NCI-H1417 treated with DMSO at 0.1 percent for 48 hours (cell line): ENCODE measurements at places on chromosomes 3 and 15.

- DNase-seq, result no peak
These were observed 41.6 kb upstream of the DLG1 start for GRCh38 chr3:197339841-197340520.

DNA sequence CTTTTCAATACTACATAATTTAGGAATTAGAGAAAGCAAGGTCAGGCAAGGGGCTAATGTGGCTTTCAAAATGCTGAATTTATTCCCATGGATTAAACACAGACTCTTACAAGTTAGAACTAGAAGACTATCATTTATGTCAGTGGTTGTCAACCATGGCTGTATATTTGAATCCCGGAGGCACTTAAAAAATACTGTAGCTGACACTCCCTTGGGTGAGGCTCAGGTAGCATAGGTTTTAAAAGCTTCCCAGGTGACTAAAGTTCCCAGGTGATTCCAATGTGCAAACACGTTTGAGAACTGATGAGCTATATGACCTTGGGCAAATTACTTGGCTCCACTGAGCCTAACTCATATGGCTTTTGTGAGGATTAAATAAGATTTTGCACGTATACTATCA, 29.6 kb downstream of the AAGAB start:
- no peak for DNase-seq

- DNase-seq, result no peak
These were observed 1.0 kb upstream of the ONECUT1 start for GRCh38 chr15:52790941-52791751.

- DNase-seq, result no peak
These were observed 399.1 kb upstream of the TBL1XR1 start for GRCh38 chr3:177596248-177596815.

- no peak for DNase-seq
These were observed 25.6 kb downstream of the KCNH8 start for GRCh38 chr3:19173945-19174344.

GRCh38 chr3:122415104-122415744, 638 bp downstream of the WDR5B start:
- no peak for DNase-seq

DNA sequence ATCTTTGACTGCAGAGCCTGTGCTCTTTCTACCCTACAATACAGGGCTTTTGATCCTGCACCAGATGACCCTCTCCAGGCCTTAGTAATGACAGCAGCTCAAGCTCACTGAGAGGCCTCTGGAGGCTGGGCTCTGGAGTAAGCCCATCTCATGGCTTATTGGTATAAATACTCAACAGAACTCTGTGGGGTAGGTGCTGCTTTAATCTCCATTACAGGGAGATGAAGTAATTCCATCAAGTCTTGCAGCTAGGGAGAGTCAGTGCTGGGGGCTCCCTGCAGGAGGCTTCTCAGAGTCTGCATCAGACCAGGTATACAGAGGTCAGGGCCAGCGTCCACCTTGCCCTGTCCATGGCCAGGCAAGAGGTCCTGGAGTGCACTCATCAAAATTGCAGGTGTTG, 89.2 kb upstream of the SLC6A11 start:
- DNase-seq, result no peak

- no peak for DNase-seq
These were observed 519 bp downstream of the LYSMD2 start for GRCh38 chr15:51736751-51737521.

GRCh38 chr3:79898907-79899306, 131.1 kb upstream of the ROBO1 start:
- no peak for DNase-seq

- DNase-seq, result no peak
These were observed 337.5 kb upstream of the LMCD1 start for GRCh38 chr3:8164145-8164544.

DNA sequence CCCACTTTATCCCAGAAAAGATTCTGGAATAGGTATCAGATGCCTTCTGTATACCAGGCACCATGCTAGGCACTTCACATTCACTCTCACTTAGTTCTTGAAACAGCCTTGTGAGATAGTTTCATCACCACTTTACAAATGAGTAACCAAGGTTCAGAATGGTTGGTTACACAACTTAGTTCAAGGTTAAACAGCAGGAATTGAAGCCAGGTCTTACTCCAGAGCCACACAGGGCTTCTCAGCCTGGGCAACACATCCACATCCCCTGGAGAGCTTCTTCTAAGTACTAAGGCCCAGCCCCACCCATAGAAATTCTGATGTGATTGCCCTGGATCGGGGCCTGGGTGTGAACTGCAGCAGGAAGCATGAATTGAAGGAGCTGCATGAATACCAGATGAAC, 18.6 kb downstream of the WHAMM start:
- no peak for DNase-seq

- no peak for DNase-seq
These were observed 108.2 kb downstream of the EOMES start for GRCh38 chr3:27613846-27614500.

GRCh38 chr3:184514171-184514490, 47.5 kb upstream of the EPHB3 start:
- DNase-seq, result no peak

- DNase-seq, result no peak
These were observed 99.4 kb downstream of the UBE3A start for GRCh38 chr15:25339431-25339830.

DNA sequence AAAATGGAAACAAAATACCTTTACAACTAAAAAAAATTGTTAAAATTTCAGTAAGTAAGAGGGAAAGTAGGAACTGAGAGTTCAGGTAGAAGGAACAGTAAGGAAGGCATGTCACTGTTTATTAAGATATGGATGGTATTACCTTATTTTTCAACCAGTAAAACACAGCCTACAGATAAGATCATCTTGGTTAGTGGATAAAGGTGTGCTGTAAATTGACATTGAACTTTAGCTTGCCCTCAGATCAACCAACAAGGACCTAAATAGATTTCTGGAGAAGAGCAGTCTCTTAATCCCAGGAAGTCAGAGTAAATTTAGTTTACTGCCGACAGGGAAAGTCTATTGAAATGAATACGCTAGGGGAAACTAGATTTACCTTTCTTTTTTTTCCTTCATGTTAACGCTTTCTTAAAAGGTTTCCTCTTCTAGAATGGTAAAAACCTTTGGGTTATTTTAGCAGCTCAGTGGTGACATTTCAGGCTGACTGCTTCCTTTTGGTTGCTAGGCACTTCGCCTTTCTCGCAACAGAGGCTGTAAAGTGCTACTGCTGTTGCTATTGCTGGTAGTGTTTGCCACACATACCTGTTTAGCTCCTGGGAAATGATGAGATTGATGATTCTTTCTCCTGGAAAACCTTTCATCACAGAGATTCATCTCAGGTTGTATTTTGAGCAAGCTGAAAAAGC, 12.9 kb downstream of the DZIP3 start:
- DNase-seq, result no peak

DNA sequence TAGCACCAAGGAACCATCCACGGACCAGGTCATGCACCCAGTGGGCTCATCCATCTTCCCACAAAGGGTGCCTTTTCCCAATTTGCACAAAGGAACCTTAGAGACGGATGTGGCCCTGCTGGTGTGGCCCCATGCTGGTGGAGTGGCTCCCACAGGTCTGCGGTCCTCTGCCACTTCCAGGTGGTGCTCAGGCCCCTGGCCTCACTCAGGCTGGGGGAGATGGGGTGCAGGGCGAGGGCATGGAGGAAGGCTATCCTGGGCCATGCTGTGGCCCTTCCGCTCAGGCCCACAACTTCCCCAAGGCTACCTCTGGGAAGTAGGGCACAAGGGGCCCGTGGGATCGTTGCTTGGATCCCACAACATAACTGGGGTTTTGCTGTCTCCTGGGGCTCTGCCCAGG, 5.2 kb upstream of the SYNM start:
- DNase-seq, result no peak

DNA sequence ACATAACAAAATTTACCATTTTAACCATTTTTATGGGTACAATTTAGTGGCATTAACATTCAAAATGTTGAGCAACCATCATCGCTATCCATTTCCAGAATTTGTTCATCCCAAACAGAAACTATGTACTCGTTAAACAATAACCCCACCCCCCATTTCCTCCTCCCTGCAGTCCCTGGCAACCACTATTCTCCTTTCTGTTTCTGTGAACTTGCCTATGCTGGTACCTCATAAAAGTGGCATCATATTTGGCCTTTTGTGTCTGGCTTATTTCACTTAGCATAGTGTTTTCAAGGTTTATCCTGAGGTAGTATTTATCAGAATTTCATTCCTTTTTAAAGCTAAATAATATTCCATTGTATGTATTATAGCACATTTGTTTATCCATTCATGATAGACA, 32.4 kb downstream of the C3orf80 start:
- DNase-seq, result no peak

GRCh38 chr3:105402287-105402801, 35.6 kb downstream of the ALCAM start:
- no peak for DNase-seq
